Right lung (tissue), 10 donors: ENCODE measurements at places on chromosomes 7 and 10. TPM values are rescaled to one million over a fixed set of nuclear protein-coding genes. Genes with fewer than 3 reads are reported as not detected.

Gene PNLIPRP2
- not detected for polyA plus RNA-seq

Gene CALHM3
- not detected for polyA plus RNA-seq

Gene HMX3
- polyA plus RNA-seq: not detected

Gene SEC23IP
- polyA plus RNA-seq: 66.0 TPM

Gene CDC14C
- not detected for polyA plus RNA-seq
